ENCODE measurements at places on chromosomes 7 and 10.

GRCh38 chr10:110192552-110192951, 14.9 kb upstream of the MXI1 start:
- no peak for DNase-seq

DNA sequence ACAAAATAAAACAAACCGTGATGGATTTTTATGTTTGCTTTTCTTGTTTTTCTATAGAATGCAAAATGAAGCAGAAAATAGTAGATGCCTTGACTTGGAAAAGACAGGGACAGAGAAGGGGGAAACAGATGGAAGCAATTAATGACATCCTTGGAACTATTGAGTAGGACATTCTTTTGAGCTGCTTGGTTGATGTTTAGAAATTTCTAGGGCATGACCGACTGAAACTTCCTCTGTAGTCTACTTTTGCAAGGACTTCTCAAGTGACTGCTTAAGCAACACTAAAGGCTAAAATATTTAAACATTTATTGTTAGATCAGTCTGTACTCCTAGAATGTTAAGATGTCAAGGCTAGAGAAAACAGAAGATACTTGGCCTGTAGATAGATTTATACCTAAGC, 49.4 kb downstream of the VCL start:
- DNase-seq: no peak

DNA sequence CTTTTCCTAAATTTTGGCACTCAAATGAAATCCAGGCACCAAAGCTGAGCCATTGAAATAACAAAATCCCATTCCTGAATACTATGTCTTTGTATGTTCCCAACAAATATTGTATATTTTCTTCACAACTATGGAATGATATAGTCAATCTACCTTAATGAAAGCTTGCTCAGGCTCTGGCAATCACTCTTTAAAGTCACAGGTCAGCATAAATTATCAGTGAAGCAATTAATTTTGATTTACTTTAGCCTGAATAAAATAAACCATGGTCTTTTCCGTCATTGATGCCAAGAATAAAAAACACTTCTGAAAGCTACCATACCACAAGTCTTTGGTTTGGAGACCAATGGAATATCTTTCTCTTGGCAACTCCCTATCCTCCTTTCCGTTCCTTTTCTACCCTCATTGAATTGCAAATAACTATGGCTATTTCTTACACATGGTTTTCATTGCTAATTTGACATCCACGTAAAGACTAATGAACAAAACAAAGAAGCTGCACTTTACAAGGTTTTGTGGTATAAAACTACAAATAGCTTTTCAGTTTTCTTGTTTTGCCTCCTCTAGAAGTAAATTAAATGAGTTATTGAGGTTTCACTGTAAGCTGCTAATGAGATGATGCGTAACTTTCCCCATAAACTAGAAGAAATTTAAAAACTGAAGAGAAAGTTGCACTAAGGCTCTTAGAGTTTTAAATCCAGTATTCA, 166.6 kb downstream of the TAX1BP1 start:
- no peak for DNase-seq

DNA sequence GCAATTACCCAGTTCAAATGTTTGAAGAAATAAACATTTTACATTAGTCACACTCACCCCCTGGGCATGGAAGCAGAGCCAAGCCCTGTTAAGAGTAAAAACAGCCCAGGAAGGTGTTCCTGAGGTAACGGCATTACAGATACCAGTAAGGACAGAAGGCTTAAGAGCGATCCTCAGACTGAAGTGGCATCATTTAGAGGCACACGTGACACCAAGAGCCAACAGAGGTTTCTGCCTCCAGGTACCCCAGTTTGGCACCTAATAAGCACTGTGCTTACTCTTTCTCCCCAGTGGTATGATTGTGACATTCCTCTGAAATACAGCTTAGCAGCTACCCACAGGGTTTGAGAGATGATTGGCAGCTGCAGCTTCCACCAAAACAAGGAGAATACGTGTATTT, 17.2 kb downstream of the MMS19 start:
- no peak for DNase-seq

DNA sequence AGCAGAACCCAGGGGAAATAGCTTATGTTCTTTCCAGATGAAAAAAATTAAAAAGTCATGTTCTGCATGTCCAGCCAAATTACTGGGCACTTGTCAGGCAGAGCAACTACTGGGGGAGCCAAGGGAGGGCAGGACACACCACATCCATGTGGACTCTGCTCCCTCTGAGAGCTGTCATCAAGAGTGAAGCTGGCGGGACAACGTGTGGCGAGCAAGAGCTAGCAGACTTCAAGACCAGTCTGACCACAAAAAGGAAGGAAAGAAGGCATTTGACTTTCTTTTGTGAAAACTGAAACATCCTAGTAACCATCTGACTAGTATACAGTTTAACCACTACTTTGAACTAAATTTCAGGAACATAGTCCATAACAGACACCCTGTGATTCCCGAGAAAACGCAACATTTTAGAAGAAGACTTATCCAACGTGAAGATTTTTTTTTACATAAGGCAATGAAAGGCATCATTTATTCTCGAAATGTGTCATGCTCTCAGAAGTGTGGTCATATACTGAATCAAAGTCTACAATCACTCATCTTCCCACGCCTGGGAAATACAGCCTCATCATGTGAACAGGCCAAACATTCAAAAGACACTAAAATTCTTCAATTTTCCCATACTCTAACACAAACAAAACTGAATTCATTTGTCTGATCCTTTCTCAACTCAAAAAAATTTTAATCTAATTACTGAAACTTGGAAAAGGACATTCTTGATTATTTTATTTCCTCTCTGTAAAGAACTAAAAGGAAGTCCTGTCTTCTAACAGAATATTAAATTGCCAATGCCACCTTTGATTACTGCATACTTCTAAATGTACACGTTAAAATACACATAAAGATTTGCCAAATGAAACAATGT, 15.5 kb downstream of the CYTH3 start:
- no peak for DNase-seq

DNA sequence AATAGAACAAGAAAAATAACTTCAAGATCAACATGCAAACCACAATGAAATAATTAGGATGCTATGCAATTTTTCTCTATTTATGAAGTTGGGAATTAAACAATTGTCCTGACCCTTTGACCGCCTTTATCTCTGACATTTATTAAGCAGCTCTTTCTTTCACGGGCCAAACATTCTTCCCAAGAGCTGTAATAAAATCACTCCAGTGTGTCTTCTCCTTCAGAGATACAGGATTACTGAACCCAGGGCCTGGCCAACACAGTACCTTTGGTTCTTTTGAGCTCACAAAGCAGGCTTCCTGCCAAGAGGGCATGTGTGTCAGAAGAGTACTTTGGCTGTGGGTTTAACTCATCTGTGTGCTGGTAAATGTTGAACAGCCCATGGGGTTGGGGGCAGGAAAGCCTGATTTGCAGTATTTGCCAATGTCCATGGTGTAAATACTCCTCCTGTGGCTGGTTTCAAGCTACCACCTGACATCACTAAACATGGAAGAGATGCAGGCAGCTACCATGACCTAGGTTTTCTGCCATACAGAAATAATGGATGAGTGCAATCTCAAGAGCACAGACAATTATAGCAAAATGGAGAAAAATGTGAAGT, 121.7 kb downstream of the FANK1 start:
- no peak for DNase-seq

DNA sequence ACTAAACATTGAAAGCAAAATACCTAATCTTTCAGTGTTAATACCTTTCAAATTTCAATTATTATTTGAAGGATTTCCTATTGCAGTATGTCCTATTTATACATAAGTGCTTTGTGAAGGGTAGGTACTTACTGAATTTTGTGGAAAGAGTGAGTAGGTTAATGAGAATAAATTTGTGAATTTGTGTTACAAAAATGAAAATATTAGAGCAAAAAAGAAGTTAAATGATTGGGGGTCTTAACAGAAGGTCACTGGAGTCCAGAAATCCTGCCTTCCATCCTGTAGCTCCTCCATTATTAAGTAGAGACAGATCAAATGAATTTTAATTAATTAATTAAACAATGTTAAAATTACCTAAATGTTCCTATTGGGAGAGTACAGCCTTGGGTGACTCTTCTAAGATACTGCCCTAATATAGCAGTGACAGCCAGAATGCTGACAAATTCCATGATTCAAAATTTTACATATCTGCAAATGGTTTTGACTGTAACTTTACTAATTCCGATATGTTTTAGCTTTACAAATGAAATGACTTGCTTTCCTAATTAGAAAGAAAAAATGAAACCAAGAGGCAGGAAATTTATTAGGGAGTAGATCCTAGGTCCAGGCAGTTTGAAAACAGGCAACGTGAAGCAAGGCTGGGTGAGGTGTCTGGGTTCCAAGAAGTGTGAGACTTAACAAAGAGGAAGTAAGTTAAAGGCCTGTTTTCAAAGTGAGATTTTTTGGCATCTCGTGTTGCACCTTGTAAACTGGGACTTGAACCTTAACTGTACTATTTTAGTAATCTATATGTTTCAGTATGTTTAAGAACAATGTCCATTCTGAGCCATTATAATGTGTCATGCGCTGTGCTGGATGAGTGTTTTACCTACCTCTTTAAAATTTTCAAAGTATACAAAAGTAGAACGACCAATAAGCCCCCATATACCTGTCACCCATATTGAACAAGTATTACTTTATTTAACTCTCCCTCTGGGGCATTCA, 1.5 kb downstream of the PIK3CG start:
- no peak for DNase-seq

GRCh38 chr10:62738916-62739315, 65.6 kb upstream of the ADO start:
- DNase-seq: no peak

DNA sequence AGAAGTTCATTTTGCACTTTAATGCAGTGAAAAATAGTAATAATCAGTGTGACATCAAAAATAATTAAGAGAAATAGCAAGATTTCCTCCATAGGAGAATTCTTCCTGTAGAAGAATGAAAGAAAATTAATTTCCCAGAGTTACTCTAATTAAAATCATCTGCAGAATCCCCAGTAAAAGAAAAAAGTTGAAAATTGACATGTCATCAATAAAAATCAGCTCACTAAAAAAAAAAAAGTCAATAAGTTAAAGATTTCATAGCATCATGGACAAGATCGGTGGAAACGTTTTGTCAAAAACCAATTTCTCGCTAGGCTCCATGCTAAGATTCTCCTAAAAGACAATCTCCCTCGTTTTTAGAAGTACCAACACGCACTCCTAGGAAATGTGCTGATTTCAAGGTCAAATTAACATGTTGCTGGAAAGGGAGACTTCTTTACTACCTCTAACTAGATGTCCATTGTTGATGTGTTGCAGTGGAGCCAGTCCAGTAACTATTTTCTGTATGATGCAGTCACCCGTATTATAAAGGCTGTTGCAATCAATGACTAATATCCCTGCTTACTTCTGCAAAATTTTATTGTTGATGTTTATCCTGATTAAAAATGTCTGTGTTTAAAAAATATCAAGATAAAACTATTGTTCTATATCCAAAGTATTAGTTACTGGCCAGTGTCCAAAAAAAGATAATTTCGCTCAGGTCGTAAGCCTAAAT, 591.9 kb upstream of the MGMT start:
- no peak for DNase-seq

GRCh38 chr7:151409667-151410404, at the start of gene WDR86:
Gene WDR86 (minus strand): TSS chr7:151410038. CDS start chr7:151409589, 449 bp downstream.
- DNase-seq: no peak

GRCh38 chr10:77531441-77532001, 106.1 kb downstream of the KCNMA1 start:
- DNase-seq: no peak

DNA sequence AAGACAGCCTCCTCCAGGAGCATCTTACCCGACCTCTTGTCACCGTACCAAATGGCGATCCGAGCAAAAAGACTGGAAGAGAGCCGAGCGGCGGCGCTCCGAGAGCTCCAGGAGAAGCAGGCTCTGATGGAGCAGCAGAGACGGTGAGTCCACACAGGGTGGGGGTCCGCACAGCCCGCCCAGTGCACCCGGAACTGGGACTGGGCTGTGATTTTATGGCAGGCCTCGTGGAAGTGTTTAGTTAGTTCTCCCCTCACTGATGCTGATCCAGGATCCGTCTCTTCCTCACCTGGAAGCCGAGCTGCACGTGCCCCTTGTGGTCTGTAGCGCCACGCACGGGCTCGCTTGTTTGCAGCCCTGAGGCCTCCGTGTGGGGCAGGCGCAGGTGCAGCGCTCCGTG, 19.6 kb downstream of the LRRC27 start:
- no peak for DNase-seq

DNA sequence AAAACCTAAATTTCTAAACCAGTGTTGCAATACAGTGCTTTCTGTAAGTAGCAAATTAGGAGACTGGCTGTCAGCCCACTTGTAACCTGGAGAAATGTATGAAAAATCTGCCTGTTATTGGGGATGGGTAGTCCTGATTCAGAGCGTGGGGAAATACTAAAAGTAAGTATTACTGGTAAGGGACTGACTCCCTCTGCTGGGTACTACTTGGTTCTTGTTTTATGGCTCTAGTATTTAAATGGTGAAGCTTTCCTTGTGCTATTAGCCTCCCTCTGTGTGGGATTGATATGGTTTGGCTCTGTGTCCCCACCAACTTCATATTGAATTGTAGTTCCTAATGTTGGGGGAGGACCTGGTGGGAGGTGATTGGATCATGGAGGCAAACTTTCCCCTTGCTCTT, 886.1 kb downstream of the SORCS1 start:
- no peak for DNase-seq

DNA sequence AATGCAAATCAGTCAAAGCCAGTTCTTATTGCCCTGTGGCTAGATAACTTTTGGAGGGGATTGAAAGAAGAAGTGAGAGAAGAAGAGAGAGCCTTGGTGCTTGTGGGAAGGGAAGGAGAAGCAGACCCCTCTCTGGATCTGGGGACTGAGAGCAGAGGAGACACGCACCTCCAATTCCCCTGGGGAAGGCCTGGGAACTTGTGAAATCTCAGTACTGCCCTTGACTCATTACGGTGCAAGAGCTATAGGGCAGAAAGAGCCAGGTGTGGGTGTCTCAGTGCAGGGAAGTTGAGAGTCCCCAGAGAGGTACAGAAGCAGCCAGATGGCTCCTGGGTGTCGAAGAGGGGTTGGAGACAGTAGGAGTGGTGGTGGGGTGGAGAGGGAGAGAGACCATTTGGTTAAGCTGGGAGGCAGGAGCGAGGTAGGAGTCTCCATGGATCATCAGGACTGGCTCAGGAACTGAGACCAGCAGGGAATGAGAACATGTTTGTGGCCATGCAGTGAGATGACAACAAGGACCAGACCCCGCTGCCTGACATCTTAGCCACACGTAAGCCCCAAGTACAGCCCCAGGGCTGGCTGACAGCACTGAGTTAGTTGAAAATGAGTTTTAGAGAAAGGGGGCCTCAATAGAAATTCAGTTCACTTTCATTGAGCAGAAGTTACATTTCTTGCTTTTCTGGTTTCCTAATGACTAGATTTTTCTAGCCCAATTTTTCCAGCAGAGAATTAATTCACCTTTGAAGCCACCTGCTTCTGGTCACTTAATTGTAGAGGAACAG, 238.2 kb downstream of the BUB3 start:
- DNase-seq: peak; percentile 60

GRCh38 chr10:130212746-130213145, 76.6 kb downstream of the GLRX3 start:
- DNase-seq: no peak

GRCh38 chr7:116977172-116977571, 23.9 kb downstream of the ST7 start:
- DNase-seq: no peak

GRCh38 chr7:14424675-14425074, 435.2 kb upstream of the ETV1 start:
- no peak for DNase-seq
